Esophagus muscularis mucosa (tissue), 4 donors: ENCODE measurements at places on chromosomes 5 and 9.

DNA sequence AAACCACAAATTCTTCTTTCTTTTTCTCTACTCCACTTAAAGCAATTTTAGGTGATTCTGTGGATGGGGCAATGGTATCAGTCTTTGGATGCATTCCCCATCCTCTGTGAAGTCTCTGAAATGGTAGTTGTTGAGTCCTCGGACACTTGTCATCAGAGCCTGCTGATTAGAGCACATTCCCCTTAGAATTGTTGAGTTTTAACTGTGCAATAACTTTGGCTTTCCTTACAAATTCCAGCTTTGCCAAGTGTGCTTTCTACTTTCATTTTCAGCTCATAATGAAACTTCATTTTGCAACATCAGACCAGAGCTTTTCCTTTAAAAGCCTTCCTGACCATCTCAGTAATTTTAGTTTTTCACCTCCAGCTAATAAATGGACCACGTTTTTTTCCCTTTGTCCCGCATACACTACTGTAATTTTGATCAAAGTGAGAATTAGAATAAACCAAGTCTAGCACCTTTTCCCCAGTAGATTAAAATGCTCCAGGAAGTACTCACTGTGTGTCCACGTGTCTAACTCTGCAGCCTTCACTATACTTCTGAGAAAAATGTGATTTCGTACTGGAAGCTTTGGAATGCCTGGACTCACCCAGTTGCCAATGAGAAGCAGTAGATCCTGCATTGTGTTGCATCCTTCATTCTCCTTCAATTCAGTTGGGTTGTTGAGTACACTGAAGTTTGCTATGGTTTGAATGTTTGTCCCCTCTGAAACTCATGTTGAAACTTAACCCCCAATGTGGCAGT, 135.6 kb downstream of the NTRK2 start:
- DNase-seq, result no peak

- peak; percentile 64 for DNase-seq
These were observed 214.8 kb upstream of the OTULINL start for GRCh38 chr5:14366763-14367162.

DNA sequence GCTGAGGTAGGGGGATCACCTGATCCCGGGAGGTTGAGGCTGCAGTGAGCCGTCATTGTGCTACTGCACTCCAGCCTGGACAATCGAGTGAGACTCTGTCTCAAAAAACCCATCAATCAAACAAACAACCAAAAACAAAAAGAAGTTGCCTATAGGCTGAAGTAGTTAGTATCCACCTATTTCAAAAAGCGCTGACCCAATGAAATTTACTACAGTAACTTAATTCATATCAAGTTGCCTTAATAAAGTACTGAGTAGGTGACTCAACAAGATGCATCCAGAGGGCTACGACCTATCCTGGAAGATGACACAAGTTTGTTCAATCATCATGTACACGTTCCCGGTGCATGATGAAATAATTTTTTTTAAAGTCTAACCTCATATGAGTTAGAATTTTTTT, 648.6 kb upstream of the DMAC1 start:
- no peak for DNase-seq

DNA sequence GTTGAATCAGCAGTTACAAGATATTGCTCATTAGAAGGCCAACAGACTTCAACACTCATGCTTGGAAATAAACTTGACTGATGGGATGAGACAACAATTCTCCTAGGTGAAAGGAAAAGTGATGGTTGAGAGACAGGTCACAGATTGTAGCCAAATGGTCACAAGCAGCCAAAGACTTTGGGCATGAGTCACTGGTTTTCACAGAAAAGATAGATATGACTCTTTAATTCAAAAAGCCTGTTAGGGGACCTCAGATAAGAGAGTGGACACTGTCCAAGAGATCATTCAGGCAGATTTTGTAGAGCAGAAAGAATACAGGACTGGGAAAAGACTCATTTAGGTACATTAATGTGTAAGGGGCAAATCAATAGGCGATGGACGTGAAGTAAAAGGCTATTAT, 982.5 kb downstream of the MAT2B start:
- DNase-seq, result no peak

DNA sequence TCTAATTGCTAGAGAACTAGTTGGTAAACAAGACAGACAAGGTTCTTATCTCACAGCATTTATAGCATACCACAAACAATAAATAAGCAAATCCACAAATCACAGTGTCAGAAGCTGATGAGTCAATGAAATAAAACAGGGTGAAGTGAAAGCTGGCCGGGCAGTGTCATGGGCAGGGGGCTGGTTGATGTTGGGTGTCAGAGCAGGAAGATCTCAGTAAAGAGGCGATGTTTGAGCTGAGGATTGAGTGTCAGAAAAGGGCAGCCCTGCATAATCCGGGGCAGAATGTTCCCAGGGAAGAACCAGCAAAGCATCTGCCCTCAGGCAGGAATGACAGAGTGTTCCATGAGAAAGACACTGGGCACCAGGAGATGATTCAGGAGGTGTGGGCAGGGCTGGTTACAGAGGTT, 183.4 kb downstream of the GOLPH3 start:
- DNase-seq, result no peak

- no peak for DNase-seq
These were observed 75.6 kb upstream of the NEURL1B start for GRCh38 chr5:172565455-172565854.

DNA sequence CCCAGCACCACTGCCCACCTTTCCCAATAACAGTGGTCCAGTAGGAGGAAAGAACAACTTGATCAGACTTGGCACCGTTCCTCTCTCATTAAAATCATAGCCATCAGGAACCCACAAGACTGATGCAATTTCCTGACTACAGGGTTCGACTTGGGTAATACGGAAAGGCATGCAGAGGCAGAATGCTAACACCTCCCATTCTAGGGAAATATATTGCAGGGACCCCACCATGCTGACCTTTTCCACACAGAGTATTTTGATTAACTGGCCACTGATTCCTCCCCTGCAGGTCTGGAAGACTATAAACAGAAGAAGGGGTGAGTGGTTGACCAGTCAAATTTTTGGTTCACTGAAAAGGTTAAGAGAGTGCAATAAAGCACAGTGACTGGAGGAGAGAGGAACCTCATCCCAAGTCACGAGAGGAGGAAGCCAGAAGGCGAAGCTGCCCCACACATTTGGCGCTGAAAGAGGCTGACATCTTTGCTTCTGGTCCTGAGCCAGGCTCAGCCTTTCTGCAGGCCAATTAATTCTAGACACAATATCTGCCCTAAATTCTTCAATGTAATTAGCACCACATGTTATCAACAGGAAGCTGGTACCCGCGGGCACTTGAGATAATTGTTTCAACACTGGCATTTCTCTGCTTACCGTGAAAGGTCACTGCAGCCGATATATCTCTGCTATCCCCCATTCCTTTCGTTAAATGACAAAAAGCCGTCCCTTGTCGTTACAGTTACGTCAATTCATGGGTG, 64.7 kb upstream of the SPOCK1 start:
- peak; percentile 55 for DNase-seq

DNA sequence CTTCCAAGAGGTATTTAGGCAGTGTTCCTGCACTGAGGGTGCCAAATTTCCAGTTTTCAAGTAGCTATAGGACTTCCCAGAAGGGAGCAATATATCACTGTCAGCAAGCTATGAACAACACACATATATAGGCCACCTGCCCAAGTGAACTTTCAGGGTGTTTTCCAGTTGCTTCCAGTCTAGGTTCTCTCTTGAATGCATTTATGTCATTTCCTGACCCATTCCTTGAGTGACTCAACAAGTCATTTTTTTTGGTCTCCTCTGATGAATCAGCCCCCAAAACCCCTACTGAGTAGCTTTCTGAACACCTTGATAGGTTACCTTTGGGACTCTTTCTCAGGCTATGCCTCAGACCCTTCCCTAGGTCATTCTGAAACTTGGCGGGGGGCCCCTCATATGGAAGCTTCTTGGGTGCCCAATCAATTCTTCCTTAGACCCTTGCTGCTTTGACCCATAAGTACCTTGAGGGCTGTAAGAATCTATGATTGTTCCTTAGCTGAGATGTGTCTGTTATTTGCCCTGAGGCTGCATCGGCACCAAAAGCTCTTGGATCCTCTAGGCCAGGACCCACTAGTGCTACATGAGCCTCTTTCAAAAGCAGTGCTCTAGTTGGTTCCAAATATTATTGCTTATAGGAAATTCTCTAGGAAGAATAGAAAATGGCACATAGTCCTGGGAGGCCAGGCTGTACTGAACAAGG, 12.4 kb downstream of the DNAJB5 start:
- DNase-seq, result peak; percentile 78

GRCh38 chr9:127451608-127451857, 223 bp downstream of the LRSAM1 start:
- DNase-seq, result no peak

GRCh38 chr5:160788102-160788660, 63.8 kb downstream of the ATP10B start:
- no peak for DNase-seq

GRCh38 chr9:90914868-90915483, 113.4 kb downstream of the SYK start:
- DNase-seq, result no peak

- DNase-seq, result no peak
These were observed 91.1 kb downstream of the ANKRD18A start for GRCh38 chr9:38529317-38529716.

DNA sequence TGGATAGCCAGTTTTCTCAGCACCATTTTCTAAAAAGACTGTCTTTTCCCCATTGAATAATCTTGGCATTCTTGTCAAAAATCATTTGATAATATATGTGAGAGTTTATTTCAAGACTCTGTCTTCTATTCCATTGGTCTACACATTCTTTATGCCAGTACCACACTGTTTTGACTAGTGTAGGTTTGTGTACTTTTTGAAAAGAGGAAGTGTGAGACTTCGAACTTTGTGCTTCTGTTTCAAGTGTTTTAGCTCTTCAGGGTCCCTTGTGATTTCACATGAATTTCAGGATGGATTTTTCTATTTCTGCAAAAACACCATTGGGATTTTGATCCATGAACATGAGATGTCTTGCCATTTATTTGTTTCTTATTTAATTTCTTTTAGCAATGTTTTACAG, 78.5 kb upstream of the ALDH1A1 start:
- DNase-seq, result no peak

GRCh38 chr5:89036704-89037489, 153.9 kb upstream of the MEF2C start:
- DNase-seq, result no peak

GRCh38 chr5:137507150-137507549, 8.0 kb upstream of the SPOCK1 start:
- no peak for DNase-seq

DNA sequence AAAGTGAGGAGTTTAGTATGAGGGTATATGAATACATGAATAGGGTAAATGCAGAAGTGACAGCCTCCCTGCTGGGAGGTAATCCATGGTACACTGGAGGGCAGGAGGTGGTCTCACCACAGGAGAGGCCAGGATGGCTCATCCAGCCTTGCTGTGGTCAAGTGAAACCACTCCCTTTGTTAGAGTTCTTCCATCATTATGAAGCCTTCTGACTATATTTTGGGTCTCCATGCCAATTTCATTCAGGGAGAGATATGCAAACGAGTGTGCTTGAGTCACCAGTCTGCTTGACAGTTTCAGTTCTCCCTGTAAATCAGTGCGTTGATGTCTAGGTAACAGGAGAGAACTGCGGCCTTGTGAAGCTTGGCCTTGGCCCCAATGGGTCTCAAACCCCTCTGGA, 16.4 kb downstream of the PPP3R2 start:
- no peak for DNase-seq

GRCh38 chr9:126592461-126592860, 21.3 kb upstream of the LMX1B start:
- no peak for DNase-seq

DNA sequence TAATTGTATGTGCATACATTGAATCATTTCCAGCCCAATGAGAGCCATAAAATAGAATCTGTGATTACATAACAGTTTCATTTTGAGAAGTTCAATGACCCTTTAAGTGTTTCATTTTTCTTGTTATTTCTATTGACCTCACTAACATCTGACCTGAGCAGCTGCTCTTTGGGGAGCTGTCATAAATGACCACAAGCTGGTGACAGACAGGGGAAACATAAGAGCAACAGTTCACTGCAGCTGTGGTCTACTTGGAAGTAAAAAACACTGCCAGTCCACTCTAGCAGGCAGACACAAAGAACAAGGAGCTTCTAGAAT, 265.4 kb downstream of the DTWD2 start:
- no peak for DNase-seq

GRCh38 chr5:44697025-44697424, 111.7 kb upstream of the MRPS30 start:
- DNase-seq, result no peak

DNA sequence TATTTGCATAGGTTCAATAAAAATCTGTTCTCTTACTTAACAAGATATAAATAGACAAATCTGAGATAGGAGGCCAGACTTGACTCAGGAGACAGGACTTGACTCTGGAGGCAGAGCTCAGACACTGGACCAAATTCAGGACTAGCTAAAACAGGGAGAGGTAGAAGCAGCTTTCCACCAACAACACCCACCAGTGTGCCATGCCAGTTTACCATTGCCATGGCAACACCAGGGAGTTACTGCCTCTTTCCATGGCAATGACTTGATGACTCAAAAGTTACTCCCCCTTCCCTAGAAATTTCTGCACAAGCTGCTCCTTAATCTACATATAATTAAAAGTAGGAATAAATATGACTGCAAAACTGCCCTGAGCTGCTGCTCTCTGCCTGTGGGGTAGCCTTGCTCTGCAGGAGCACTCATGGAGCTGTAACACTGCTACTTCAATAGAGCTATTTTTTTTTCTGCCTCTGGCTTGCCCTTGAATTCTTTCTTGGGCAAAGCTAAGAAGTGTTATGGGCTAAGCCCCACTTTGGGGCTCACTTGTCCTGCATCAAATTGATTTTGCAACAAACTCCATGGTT, 473.0 kb downstream of the PLK2 start:
- no peak for DNase-seq

- no peak for DNase-seq
These were observed 126.4 kb downstream of the LRRC70 start for GRCh38 chr5:62705022-62705421.

GRCh38 chr9:69471433-69471832, 146.4 kb downstream of the ENTREP1 start:
- no peak for DNase-seq

DNA sequence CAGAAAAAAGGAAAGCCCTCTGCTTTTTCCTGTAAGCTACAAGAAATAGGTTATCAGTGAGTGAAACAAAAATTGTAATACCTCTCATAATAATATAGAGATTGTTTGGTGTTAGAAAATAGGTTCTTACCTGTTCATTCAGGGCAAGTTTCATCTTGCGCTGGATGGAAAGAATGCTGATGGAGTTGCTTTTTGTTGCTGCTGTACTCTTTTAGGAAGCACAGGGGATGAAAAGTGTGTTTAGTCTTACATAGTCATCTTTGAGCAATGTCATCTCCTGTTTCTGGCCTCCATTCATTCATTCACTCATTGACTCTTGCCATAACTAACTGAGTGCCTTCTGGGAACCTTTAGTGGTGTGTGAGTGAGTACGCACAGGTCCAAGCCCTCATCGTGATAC, 6.4 kb downstream of the ENTREP1 start:
- DNase-seq, result no peak
